ENCODE measurements at places on chromosomes 12 and 14.
A peak's percentile ranks its signal among the peaks of the same experiment; 100 is the strongest.

- DNase-seq: peak; percentile 41
Measured at GRCh38 chr14:59455411-59455810, 9.8 kb downstream of the GPR135 start.

GRCh38 chr14:51260225-51260624, 20.2 kb downstream of the TMX1 start:
- no peak for DNase-seq

GRCh38 chr12:108860443-108860842, 3.1 kb upstream of the SSH1 start:
- no peak for DNase-seq

GRCh38 chr12:44377443-44378187, 498.5 kb downstream of the NELL2 start:
- DNase-seq: no peak

DNA sequence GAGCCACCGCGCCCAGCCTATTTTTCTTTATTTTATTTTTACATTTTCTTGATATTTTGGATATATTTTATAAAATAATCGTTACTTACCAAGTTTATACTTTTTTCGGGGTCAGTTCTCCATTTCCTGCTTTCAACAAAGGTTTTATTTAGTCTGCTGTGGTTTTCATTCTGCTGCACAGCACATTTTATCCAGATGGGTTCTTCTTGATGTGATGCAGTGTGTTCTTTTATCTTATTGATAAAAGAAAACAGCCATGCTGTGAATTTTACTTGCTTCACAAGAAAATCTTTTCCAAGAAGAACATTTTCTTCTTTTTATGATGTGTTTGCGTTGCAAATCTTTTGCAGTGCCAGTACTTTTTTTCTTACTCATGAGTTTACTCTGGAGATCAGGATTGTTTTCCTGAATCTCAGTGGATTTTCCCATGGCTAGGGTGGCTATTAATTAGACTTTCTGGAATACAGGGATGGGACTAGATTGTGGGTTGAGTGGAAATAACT, 192.5 kb downstream of the ADGRD1 start:
- DNase-seq: no peak
